NCI-H1105 (cell line): ENCODE measurements at places on chromosomes 1 and 21.
A peak's percentile ranks its signal among the peaks of the same experiment; 100 is the strongest.

GRCh38 chr21:36910581-36911307 is 55.7 kb downstream of the HLCS start:
- no peak for DNase-seq

DNA sequence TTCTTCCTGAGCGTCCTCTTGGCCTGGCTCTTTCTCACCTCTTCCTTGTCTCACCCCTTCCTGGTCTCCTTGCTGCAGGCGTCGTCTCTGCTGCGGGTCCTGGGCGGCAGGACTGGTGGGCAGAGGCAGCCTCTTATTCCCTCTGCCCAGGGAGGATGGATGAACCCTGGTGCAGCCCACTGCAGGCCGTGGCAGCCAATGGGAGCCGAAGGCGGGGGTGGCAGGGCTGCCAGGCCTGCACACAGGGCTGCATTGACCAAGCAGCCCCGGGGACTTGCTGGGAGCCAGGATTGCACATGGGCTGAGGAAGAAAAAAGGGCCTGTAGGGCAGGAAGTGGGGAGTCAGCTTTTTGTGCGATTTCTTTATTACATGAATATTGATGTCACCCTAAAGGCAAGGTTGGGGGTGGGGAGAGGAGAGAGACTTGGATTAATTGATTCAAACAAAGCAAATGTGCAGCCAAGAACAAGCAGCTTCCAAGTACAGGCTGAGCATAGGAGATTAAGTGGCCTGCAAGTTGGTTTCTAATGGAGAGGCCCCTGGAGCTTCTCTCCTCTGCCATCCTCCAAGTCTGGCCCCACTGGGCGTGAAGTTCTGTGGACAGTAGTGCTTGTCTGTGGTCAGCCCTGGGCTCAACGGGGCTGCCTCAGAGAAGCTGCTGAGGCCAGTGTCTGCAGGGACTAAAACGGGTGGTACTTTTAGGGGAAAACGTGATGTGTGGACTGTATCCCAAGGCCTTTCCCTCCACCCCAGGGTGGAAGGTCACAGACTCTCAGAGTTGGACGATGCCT is at the start of gene S100B:
Gene S100B (minus strand): TSS at position 108 of the 792 bp plus-strand sequence. CDS start 2,667 bp downstream, outside the sequence.
- no peak for DNase-seq

DNA sequence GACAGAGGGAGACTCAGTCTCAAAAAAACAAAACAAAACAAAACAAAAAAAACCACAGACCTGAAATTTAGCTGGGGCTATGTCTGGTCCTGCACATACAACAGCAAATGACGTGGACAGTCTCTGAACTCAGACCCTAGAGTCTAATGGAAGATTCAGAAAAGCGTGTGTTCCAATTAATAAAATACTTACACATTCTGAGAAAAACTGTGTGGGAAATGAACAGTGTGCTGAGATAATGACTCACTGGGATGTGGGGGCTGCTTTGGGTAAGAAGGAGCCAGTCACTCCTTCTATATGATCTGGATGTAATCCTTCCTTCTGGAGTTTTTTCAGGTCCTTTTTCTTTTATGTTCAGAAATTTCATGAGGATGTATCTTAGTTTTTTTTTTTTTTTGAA is 29.4 kb downstream of the CLDN14 start:
- no peak for DNase-seq

GRCh38 chr21:33703750-33704606 is 61.7 kb downstream of the ITSN1 start:
- DNase-seq = no peak

DNA sequence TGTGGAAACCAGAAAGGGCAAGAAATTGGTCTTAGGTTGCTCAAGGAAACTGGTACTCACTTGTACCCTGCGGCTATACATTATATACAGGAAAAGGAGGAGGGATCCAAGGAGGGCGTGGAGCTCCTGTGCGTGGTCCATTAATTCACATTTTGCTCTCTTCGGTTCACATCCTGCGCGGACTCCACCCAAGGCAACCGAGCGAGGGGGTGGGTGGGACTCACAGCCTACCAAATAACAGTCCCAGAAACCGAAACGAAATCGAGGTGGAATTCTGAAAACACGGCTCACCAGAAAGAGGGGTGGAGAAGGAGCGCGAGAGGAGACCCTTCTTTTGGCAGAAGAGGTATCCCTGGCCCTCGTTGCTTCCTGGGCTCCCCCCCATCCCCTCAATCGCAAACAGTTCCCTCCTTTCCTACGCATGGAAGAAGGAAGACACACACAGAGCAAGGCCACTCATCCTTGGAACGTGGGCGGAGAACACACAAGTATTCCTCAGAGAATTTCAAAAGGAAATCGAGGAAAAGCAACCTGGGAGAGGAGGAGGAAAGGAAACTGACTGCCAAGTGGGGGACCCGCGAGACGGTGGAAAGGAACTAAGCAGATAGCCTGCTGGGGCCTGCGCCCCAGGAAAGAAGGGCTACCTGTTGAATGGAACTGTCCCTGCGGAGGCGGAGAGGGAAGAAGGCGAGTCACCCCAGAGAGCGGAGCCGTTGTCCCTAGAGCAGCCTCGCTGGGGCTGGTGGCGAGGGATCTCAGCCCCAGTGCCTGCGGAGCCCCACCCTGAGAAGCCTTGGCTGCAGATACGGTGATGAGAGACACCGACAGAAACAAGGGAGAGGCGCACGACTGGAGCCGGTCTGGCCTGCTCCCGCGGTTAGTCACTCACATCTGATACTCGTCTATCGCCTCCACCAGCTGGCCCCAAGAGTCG is 705 bp downstream of the AIDA start:
- DNase-seq = peak; percentile 43

- DNase-seq = no peak
These were observed 6.2 kb upstream of the TEX35 start for GRCh38 chr1:178506669-178507068.

- DNase-seq = no peak
These were observed 28.8 kb upstream of the CD84 start for GRCh38 chr1:160608057-160608456.

DNA sequence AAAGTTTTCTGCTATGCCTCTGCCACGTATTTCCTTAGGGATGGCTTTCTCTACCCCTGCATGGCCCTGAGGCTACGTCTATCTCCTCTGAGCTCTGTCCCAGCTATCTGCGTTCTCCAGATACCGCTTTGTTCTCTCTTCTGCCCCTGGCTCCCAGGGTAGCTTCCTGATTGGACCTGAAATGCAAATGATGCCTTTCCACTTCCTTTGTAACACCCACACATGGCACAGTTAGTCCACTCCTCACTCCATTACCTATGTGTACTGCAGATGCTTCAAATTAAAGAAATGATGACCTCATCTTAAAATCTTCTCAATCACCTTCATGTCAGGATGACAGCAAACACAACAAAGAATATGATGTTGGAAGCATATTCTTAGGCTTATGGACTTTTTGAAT is 138.6 kb upstream of the POGK start:
- no peak for DNase-seq

GRCh38 chr1:208218237-208219097 is 25.7 kb downstream of the PLXNA2 start:
- DNase-seq = no peak

- no peak for DNase-seq
These were observed 30.4 kb downstream of the RIMS3 start for GRCh38 chr1:40634901-40635655.

DNA sequence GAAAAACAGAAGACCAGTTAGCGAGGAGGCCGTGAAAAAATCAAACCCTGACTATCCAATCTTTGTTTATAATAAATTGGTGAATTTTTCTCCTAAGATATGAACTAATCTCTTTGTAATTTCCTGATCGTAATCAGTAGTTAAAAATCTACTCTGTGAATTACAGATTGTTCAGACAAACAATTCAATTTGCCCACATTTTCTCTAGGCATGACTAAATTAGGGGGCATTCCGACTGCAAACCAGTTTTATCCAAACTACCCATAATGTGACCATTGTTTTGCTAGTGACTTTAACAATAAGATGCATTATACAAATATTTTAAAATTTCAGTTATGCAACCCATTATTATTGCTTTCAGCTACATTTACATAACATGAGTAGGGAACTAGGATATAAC is 546.9 kb upstream of the ADAMTS5 start:
- no peak for DNase-seq
